ENCODE measurements at places on chromosomes 7 and 10.
A peak's percentile ranks its signal among the peaks of the same experiment; 100 is the strongest.

GRCh38 chr10:26829810-26830515 lies 30.8 kb downstream of the ABI1 start:
- no peak for DNase-seq

DNA sequence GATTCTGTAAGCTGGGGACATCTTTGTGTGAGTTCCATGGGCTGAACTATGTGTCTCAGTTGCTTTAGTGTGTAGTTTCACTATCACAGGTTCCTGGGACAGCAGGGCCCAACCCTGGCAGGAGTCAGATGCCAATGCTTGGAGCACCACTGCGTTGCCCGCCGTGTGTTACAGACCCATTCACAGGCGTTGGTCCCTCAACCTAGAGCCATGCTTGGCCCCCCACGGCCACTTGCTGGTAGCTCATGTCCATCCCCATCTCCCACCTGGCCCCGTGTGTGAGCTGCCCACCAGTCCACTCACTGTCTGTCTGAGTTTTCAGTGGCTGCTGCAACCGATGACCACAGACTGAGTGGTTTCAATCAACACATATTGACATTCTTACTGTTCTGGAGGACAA lies 546.9 kb downstream of the TCERG1L start:
- no peak for DNase-seq

DNA sequence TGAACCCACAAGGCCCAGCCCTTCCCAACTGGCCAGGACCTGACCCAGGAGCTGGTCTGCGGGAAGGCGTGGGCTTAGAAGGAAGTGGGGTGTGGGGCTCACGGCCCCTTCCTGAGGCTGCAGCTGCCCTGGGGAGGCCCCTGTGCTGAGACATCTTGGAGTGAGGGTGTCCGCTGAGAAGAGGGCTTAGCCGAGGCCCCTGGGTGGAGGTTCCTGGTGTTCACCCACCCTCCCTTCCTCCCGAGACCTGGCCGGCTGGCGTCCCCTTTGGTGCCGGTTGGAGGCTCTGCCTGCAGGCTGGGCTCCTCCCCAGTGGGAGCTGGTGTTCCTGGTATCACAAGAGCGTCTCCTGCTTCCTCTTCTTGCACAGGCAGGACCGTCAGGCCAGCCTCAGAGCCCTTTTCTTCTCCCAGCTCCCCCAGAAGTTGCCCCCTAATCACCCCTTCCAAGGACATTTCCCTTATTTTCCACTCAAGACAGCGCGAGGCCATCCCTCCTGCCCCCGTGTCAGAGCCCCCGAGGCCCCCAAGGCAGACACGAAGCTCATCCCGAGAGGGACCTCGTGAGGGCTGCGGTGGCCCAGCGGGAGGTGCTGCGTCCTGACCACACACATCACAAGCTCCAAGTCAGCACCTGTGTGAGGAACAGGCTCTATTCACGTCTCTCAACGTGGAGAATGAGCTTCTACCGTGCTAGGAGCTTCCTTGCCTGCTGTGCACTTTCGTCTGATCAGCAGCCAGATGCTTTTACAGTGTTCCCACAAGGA lies 25.1 kb upstream of the FAM20C start:
- no peak for DNase-seq

DNA sequence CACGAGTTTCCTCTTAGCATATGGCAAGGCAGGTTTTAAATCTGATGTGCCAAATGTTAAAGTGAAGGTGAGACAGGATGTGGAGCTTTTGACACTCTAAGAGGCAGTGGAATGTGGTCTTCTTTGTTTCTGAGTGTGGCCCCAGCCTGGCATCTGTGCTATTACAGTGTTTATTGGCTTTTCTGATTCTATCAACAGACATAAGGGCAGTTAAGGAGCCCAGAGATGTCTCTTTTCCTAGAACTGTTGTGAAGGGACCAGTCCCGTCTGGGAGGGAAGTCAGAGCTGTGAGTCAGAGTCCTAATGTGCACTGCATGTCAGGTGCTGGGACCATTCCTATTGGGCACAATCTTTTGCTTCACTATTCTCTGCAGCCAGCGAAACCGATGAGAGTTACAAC lies 32.5 kb downstream of the TRUB1 start:
- DNase-seq = peak; percentile 2

- no peak for DNase-seq
Observed at GRCh38 chr7:45564485-45564884, 9.7 kb upstream of the ADCY1 start.

GRCh38 chr10:31606841-31607240 lies 287.8 kb downstream of the ZEB1 start:
- no peak for DNase-seq

DNA sequence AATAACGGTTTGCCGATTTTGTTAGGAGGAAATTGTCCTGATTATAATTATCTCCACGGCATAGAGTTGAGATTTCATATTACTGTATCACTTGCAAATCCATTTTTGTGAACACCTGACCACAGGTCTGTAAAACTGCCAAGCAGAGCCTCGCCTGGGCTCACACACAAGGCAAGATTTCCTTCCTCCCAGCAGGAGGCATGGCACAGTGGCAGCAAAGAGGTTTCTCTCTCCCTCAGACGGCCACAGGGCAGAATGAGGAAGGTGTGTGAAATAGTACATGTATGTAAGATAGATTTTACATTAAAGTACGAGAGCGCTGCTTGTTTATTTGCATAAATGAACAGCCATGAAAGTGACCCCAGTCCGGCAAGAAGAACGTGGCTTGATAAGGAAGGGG lies 130.1 kb downstream of the CELF2 start:
- no peak for DNase-seq

- DNase-seq = no peak
Observed at GRCh38 chr7:29255199-29255878, 60.8 kb downstream of the CHN2 start.

GRCh38 chr10:113047963-113048781 lies 98.1 kb downstream of the TCF7L2 start:
- DNase-seq = no peak

- DNase-seq = no peak
Observed at GRCh38 chr10:30114881-30115625, 55.7 kb upstream of the JCAD start.

- no peak for DNase-seq
Observed at GRCh38 chr10:95505084-95505610, 56.0 kb downstream of the SORBS1 start.

- no peak for DNase-seq
Observed at GRCh38 chr7:11128498-11128897, 154.8 kb downstream of the PHF14 start.

DNA sequence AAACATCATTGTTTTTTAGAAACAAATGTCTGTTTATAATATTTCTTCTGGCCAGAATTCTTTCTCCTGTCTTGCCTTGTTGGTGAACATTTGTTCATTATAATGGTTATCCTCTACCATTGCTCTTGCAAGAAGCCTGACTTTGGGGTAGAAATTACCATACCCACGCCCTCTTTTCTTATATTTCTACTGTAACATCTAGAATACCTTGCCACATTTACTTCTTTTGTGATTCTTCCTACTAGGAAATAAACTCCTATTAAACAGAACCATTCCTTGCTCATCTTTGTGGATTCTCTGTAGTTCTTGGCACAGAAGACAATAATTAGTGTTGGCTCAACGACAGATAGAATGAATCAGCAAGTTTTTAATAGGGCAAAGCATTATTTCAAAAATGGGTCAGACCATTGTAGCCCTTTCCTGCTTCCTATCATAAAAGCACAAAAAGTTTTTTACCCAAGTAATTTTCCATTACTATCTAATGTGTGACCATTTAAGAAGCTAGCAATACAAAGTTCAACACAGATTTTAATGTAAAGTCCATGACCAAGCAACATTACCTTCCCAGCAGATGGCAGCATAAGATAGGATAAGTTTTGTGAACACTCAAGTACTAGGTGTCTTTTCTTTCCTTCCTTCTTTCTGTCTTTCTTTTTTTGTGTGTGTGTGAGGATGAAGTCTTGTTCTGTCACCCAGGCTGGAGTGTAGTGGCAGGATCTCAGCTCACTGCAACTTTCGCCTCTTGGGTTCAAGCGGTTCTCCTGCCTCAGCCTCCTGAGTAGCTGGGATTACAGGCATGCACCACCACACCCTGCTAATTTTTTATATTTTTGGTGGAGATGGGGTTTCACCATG lies 270.4 kb downstream of the HGF start:
- DNase-seq = peak; percentile 36

DNA sequence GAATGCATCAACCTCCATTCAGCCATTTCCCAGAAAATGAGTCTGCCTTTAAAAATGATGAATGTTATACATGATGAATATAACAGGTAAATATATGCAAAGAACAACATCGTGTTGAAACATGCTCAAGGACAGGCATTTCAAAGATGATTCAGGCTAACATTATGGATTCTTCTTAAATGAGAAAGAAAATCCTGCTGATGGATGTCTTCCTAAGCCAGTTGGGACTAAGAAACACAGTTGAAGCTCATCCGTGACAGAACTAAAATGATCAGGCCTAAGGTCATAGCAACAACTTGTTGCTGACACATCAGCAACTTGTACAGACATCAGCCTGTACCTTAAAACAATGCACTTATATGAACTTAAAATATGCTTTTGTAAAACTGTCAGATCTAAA lies 267.9 kb downstream of the MAGI2 start:
- no peak for DNase-seq

DNA sequence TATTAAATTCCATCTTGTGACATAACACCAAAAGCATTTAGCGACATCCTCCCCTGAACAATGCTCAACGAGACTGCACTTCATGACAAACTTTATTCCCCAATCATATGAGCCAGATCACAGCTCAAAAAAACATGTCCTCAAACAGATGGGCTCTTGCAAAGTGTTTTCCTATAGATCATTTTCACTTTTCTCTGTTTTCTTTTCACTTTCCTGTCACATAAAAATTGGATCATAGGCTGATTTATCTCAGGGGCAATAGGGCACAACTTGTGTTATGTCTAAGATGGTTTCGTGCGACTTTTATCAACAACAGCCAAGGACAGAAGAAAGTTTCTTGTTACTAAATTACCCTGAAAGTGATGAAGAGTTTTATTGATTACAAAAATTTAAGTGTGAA lies 206.1 kb downstream of the WDR11 start:
- peak; percentile 6 for DNase-seq

GRCh38 chr10:12981570-12981969 lies 19.9 kb downstream of the CCDC3 start:
- DNase-seq = no peak

DNA sequence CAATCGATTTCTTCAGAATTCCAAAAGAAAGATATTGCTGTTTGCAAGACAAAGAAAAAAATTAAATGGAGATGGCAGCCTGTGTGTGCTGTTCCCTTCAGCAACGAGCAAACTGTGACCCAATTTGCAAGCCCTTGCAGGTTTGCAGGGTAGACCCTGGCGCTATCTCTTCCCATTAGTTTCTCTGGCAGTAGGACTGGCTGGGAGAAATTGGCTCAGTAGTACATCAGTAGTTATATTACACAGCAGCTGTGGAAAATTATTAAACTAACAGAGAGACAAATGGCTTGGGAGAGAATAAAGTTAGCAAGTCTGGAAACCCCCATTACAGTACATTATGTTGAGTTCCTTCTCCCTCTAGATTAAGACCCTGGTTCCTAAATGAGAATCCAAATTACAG lies 116.4 kb upstream of the ITGB1 start:
- DNase-seq = no peak

GRCh38 chr7:28411876-28412662 lies at the start of gene CREB5:
TSS of gene CREB5 (plus strand) at chr7:28412518. CDS start at chr7:28412915, 397 bp downstream.
- no peak for DNase-seq

GRCh38 chr7:123811056-123811455 lies 33.9 kb upstream of the HYAL4 start:
- no peak for DNase-seq

DNA sequence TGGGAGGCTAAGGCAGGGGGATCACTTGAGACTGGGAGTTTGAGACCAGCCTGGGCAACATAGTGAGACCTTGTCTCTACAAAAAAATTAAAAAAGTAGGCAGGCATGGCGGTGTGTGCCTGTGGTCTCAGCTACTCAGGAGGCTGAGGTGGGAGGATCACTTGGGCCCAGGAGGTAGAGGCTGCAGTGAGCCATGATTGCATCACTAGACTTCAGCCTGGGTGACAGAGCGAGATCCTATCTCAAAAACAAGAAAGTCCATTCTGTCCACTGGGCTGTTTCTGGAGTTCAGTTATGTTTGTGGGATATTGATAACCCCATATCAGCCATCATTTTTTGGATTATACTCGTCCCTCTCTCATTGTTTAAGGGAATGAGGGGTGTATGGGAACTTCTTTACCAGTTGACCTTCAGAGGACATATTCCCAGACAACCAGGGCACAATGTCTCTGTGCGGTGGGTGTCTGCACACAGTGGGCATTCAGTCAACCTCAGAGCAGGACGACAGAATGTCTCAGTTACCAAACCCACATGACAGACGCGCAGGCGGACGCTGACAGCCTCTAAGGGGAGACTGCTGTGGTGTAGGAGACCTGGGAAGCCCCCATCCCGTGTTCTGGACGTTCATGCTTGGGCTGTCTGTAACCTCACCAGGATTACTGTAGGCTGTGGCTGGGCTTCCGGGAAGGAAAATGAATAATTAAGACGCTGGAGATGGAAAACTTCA lies 69.4 kb downstream of the CARD11 start:
- DNase-seq = no peak

GRCh38 chr10:1256432-1256725 lies 200.2 kb downstream of the WDR37 start:
- DNase-seq = no peak

DNA sequence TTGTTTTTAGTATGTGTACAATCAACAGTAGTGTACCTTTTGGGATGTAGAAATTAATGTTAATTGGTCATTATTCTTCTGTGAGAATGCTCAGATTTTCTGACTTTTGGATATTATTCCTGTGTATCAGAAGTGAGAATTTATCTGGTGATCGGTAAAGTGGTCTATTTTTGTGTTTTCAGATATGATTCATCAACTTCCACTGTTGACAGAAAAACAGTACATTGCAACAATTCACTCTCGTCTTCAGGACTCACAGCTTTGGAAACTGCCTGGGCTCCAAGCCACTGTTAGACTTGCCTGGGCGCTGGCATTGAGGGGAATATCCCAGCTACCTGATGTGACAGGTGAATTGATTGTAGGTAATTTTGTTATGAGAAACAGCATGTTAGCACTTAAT lies 20.9 kb downstream of the NUP205 start:
- no peak for DNase-seq

DNA sequence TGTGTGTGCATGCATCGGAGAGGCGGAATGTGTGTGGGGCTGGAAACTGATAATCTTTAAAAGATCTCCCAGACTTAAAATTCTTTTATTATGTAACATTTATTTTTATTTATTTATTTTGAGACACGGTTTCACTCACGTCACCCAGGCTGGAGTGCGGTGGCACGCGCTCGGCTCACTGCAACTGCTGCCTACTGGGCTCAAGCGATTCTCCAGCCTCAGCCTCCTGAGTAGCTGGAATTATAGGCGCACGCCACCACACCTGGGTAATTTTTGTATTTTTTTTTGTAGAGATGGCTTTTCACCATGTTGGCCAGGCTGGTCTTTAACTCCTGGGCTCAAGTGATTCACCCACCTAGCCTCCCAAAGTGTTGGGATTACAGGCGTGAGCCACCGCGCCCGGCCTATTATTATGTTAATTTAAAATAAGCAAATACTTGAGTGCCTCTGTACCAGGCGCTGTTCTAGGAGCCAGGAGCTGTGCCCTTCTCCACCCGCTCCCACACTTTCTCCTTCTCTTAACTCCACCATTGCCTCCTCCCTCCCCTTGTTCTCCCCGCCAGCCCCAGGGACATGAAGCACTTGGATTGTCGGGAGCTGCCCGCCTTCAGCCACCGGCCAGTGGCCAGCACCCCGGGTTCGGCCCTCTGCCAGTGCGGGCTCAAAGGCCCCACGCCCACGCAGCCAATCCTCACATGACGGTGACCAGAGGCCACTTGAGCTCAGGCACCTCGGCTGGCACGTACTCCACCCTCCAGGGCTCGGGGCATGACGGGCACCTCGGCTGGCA lies 163.6 kb downstream of the DNAJB6 start:
- no peak for DNase-seq
